Glomerular endothelial cell (primary cell): ENCODE measurements at places on chromosomes 2 and 18.

- no peak for DNase-seq
Observed at GRCh38 chr2:40463112-40463511, 11.2 kb upstream of the SLC8A1 start.

DNA sequence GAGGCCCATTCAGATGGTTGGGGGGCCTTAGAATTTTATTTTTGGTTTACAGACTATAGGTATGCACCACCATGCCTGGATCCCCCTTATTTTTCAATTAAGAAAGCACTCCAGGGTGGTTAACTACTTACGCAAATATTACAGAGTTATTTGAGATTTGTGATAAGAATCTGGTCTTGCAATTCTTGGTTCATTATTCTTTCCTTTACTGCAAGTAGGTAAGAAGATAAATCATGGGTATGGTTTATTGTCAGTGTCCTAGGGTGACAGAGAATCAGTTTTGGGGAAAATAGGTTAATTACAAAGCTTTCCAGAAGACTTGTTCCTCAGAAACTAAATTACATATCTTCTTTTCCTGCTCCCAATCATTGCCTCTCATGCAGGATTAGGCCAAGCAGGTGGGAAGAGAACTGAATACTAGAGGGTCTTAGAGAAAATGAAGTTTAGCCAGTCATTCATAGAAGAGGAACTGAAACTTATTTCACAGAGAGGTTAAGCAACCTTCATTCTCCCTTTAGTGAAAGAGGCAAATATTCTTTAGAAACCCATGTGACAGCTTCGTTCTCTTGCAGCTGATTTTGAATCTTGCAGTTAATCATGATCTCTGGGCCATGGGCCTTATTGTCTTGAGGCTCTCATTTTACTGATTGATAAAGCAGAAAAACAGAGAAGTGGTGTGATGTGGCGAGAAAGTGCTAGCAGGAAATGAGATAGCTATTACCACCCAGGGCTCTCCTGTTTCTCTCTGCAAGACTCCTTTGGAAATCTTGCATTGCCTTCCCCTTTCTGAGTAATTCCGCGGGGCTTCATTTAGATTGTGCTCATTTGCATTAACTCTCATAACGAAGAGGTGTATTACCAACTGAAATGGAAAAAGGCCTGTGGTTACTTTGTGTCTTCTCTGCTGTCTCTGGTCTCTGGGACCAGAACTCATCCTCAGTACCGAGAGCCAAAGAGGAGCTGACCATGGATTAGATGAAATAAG, 44.8 kb upstream of the ARHGAP25 start:
- DNase-seq: no peak

- DNase-seq: no peak
Observed at GRCh38 chr2:237670641-237671040, 43.3 kb downstream of the LRRFIP1 start.

DNA sequence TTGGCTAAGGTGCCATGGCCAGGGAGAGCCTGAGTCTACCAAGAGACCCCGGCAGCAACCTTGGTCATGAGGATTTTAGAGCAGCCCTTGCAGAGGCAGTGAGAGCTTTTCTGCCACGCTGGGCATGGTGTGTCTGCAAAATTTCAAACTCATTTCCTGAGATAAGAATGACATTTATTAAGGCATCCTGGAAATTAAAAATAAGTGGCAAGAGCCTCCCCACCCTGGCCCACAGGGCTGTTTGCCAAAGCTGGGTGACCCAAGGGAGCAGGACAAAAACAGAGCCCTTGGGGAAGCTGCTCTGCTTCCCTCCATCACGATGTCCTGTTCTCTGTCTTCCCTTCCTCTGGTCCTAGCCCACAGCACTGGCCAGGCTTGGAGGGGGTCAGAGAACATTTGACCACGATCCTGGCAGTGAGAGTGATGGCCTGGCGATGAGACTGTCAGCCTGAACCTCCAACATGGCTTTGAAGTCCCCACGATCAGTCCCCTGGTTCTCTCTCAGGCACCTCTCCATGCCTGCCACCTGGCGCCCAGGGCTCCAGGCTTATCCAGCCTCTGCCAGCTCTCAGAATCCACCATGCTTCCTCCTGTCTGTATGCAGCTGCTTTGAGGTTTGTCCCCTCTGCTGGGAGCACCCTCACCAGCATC, 68.9 kb upstream of the RMDN2 start:
- DNase-seq: no peak

GRCh38 chr2:214604861-214605260, 194.0 kb downstream of the VWC2L start:
- no peak for DNase-seq

DNA sequence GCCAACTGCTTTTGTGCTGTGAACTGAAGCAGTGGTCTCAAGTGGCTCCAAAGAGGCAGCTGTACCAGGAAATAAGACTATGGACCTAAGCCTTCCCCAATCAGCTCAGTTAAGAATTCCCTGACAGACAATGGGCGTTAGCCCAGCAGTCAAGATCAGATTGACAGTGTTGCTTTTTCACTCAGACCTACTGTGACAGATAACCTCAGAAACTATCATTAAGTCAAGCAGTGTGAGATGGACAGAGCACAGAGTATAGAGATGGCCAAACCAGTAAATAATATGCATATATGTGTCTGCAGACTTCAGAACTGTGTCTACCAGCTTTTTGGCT, 215.3 kb downstream of the ZFP36L2 start:
- DNase-seq: no peak

DNA sequence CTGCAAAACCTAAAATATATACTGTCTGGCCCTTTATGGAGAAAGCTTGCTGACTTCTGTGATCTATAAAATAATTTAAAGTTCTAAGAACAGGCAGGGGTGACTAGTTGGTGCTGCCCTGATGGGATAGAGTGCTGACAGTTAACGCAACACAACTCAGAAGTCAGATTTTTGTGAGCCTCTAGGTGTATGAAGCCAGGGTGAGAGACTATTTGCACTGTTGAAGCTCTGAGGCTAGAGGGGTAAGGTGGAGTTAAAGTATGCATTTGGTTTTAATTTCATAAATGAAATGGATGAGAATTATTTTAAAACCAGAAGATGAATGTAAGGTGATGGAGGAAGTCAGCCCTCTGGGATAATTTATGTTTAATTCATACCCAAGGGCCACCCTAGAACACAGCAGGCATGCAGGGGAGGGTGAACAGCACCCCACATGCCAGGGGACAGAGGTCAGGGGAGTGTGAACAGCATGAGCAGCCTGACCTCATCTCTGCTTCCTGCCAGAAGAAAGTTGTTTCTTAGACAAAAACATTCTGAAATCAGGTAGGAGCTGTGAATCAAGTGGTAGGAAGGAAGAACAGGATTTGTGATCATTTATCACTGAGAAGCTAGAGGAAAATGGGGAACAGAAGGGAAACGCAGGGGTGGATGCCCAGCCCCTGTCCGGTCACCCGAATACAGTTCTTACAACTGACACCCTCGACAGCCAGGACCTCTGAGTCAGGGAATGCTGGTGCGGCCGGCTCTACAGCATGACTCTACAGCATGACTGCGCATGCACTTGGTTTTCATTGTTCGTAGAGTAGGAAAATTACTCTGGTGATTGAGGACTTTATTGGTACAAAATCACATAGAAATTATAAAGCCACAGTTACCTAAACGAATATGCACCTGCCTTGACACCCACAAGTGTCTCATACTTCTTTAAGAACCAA, 93.1 kb downstream of the MBP start:
- no peak for DNase-seq

DNA sequence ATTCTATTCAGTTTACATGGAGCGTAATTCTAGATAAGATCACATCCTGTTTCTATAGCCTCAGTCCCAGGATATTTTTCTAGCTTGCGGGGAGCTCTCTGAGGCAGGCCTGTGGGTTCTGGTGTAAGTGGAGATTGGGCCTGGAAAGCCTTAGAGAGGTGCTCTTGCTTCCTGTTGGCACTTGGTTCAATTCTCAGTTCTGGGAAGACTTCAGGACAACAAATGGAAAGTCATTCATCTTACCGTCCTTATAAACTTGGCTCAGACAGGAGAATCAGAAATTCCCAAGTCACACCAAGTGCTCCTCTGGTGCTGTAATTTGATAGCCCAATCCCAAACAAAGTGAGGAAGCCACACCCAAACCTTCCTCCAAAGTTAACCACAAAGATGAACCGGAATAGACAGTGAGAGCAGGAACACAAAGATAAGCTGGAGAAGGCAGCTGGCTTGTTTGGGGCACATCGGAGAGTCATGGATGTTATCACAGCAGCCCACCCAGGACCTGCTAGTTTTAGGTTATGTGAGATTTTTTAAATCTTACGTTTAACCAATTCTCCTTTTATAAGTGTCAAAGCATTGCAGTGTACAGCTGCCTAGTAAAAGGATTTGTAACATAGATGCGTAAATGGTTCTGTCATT, 144.3 kb upstream of the MAP3K20 start:
- peak; percentile 41 for DNase-seq

DNA sequence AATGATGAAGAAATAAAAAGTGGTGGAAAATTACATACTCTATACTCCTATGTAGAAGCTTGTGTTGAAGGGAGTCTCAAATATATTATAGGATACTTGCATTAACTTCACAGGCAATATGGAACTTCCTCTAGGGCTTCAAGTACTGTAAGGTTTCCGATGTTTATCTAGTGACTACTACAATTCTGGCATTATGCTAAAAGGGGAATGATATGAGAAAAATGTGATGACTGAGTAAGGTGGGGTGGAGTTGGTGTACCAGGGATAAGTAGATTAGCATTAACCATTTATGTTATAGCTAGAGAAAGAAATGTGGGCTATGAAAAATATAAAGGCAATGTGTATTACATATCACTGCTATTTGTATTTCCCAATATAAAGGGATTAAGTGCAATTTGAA, 229.5 kb downstream of the DCC start:
- no peak for DNase-seq

- DNase-seq: no peak
Observed at GRCh38 chr18:21914739-21915319, 174.2 kb downstream of the MIB1 start.

DNA sequence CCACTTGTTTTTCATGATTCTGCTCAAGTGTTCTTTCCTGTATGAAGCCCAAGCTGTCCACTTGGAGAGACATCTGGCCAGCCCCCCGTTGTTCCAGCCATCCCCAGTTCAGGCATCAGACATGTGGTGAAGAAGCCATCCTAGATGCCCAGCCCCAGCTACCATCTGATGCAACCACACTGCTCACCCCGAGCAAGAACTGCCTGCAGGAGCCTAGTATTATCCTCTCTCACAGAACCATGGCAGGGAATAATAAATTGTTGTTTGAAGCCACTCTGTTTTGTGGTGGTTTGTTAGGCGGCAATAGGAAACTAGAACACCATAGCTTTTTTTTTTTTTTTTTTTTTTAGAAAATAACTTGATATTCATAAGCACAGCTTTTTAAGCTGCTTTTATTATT, 19.5 kb upstream of the DARS1 start:
- no peak for DNase-seq

DNA sequence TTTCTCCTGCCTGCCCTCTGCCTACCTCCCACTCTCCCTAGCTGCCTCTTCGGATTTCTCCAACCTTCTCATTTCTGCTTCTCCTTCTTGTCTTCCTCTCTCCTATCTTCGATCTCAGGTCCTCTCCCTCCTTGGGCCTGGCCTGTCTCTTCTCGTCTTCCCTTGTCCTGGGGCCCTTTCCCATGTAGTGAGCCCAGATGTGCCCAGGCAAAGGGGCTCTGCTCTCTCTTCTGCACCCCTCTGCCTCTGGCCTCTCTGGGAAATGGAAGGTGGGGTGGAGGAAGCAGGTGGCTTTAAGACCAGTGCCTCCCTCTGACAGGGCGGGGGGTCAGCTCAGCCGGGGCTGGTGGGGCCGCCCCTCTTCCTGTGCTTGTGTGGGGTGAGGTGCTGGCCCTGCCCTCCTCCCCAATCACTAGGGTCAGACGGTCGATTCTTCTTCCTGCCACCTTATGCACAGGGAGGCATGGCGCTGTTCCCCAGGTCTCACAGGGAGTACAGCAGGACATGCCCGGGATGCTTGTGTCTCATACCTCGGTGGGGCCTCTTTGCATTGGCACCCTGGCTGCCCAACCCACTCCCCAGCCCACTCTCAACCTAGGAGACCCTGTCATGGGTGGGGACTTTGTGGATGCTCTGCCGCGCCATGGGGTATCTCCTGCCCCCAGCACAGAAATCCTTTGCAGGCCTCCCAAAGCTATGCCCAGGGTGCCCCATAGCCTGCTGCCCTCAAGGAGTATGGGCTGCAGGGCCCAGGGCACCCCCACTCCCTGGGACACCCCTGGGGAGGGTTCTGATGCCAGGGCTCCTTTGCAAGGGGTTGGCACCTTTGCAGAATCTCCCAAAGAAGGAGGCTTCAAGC, 213.8 kb upstream of the HAAO start:
- DNase-seq: no peak

GRCh38 chr2:39686456-39686855, 20.7 kb downstream of the TMEM178A start:
- DNase-seq: no peak

DNA sequence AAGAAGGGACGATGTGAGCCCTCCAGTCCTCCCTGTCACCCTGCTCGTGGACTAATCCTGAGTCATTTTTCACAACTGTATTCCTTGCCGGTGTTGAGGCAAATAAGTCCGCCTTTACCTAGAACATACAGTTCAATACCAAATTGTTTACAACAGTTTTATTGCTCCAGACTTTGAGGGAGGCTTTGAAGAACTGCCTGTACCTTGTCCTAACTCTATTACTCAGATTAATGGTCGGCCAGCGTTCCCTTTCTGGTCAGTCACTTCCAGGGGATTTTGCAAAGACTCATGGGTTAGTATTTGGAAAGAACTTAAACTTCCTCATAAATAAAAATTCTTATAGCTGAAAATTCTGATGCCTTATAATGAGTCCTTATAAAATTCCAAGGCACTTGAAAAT, 85.1 kb upstream of the ZNF532 start:
- no peak for DNase-seq

- no peak for DNase-seq
Observed at GRCh38 chr2:145777297-145777696, 1257.4 kb upstream of the ZEB2 start.
